ENCODE measurements at places on chromosomes 12 and 14.
A peak's percentile ranks its signal among the peaks of the same experiment; 100 is the strongest.

GRCh38 chr12:76864791-76865400, 13.9 kb downstream of the CSRP2 start:
- no peak for DNase-seq

DNA sequence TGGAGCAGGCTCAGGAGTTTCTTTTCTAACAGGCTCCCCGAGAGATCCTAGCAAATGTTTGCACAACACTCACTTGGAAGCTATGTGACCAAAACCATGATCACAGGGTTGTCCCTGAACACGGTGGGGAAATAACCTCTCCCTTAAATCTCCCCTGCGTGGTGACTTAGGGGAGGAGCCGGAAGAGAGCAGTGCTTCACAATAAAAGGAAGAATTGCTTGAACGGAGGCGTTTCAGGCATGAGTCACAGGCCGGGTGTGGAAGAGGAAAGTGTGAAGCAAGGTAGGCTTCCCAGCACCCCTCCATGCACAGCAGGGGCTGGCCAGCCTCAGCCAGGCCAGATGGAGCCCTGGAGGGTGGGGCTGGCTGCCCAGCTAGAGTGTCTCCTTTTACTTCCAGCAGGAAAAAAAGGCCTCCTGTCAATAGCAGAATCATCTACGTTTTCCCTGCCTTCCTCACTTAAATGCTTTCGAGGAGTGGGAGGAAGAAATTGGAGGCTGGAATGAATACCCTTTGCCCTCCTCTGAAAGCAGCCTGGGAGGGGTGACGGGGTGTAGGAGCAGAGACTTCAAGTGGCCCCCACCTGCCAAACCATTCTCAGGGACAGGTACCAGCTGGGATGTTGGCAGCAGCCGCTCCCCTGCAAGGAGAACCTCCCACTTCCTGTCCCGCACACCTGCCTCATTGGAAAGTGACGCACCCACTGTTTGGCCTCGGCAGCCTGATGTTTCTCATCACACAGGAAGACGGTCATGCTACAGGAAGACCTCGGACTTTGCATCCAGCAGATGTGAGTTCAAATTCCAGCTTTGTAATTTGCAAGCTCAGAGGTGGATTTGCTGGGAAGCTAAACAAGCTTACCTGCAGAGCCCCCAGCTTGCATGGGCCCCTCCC, 30.1 kb upstream of the PPP2R5C start:
- peak; percentile 90 for DNase-seq

DNA sequence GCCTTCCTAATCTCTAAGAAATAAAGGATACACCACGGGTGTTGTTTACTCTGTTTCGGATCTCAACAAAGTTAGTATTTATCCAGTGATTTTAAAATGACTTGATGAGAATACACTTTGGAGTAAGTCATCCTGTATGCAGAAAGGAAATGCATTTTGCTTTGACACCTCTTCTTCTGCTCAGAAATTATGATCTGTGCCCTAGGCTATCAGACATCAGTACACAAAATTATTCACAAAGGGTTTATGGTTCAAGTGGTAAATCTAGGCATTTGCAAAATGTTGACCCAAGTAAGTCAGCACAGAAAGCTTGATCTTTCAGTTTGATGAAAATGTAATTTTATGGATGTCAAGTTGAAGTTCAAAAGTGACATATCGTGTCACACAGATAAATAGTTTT, 248.5 kb downstream of the ATP23 start:
- no peak for DNase-seq

- no peak for DNase-seq
These were observed 97.0 kb upstream of the BCAT1 start for GRCh38 chr12:25045869-25046268.

- DNase-seq, result no peak
These were observed 21.4 kb upstream of the C12orf42 start for GRCh38 chr12:103517161-103517560.

GRCh38 chr14:83568141-83568540, 1961.8 kb upstream of the FLRT2 start:
- no peak for DNase-seq

- no peak for DNase-seq
These were observed 3.6 kb downstream of the LRRC74A start for GRCh38 chr14:76829650-76830421.

DNA sequence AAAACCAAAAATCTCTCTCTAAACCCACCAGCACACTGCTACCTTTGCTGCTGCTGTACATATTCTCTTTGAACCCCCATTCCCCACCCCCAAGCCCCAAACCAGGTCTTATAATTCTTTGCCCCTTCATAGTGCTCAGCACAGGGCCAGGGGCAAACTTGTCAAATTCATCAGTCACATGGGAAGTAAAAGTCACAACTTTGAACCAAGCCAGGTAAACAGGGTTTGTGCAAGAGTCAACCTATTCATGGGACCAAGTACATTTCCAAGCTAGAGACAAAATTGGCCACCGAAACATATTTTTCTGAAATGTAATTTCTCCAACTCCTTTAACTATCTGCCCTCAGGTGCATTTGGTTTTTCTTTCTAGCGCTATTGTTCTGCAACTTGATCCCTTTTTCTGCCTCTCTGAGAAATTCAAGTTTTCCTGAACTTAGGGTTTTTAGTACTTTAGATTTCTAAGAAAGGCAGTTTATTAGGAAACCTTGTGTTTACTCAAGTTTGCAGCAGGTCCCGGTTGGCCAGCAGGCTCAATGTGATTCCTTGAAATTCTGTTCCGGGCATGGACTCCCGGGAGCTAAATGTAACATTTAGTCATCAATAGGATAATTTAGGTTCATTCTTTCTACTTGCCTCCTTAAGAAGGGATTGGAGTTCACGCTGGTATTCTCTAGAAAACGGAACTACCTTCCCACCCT, 230.5 kb downstream of the EFCAB11 start:
- DNase-seq, result no peak

- no peak for DNase-seq
These were observed 232.9 kb upstream of the CRY1 start for GRCh38 chr12:107326237-107326636.

DNA sequence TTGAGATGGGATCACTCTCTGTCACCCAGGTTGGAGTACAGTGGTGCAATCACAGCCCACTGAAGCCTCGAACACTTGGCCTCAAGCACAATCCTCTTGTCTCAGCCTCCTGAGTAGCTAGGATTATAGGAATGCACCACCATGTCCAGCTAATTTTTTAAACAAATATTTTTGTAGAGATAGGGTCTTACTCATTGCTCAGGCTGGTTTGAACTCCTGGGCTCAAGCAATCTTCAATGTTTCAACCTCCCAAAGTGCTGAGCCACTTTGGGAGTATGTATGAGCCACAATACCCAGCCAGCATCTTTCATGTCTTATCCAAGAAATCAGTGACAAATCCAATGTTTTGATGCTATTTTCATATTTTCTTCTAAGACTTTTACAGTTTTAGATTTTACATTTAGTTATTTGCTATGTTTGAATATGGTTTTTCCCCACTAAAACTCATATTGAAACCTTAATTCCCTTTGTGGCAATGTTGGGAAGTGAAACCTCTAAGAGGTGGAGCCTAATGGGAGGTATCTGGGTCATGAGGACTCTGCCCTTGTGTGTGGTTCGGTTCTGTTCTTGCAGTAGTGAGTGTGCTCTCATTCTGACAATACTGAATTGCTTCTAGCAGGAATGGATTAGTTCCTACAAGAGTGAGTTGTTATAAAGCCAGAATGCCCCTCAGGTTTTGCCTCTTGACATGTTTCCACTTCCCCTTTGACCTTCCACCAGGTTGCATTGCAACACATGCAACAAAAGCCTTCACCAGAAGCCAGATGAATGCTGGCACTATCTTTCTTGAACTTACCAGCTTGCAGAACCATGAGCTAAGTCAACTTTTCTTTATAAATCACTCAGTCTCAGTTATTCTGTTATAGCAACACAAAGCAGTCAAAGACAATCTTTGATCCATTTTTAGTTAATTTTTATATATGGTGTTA, 80.8 kb upstream of the AMIGO2 start:
- no peak for DNase-seq

- no peak for DNase-seq
These were observed 263.2 kb upstream of the ATP2B1 start for GRCh38 chr12:89971880-89972279.

GRCh38 chr14:29722831-29723230, 204.8 kb downstream of the PRKD1 start:
- no peak for DNase-seq

- DNase-seq, result peak; percentile 76
These were observed 18.8 kb upstream of the FLVCR2 start for GRCh38 chr14:75559451-75560222.

DNA sequence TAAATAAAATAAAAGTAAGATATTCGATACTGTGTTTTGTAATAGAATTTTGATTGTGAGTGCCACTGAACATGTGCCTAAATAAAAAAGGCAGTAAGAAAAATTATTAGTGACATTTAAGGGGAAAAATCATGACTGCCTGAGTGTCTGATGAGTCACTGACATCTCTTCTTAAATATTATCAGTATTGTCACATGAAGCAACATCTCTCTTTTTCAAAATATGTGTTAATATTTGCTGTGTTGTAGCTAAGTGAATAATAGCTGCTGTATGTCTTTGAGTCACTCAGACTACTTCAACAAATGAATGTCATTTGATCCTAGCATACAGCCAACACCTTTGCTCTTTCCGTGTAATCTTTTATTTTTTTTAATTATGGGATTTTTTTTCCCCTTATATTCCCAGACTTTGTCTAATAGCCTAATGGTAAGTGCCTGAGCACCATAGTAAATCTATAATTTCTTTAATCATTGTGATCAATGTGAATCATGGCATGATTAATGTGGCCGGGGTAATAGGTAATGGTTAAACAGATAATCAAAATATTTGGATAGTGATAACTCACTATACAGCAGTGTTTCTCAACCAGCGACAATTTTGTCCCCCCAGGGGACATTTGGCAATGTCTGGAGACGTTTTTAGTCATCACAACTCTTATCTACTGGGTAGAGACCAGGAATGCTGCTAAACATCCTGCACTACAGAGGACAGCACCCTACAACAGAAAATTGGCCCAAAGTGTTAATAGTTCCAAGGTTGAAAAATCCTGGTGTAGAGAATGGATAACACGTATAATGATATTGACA, 11.7 kb upstream of the OTX2 start:
- no peak for DNase-seq

DNA sequence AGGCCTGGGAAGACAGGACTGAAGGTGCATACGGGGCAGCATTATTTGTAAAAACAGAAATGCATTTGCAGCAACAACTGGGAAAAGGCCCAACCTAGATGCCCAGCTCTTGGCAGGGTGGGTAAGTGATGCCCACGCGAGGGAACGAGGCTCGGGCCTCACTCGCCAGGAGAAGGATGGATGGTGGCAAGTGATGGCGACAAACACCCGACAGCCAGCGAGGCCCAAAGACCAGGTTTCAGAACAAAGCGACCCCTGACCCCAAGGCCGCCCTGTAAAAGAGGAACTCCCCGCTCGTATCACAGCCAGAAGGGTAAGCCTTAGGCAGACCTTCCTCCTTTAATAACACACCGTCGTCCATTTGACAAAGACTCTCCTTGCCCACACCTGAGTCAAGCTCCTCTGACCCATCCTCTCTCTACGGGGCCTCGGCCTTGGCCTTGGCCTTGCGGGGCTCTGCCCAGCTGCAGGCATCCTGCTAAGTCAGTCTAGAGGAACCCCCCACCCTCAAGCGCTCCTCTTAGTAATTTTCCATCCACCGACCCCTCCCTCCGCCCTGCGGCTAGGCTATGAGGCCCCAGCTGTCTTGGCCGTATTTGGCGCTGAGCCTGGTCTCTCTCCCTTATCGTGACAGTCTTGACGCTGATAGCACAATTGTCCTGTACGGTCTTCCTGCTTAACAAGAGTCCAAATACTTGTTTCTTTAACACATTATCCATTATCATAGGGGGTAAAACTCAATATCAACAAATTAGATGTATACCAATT, 80.2 kb downstream of the NCOR2 start:
- DNase-seq, result no peak

DNA sequence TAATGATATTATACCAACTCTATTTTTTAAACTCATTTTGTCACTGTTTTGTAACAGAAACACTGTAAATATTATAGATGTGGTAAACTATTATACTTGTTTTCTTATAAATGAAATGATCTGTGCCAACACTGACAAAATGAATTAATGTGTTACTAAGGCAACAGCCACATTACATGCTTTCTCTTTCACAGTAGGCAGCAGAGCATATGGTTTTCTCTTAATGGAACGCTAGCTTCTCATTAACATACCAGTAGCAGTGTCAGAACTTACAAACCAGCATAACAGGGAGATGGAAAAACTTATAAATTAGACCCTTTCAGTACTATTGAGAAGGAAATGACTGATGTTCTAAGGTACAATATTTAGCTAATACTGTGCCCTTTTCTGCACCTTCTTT, 398.8 kb downstream of the PRKD1 start:
- DNase-seq, result no peak

DNA sequence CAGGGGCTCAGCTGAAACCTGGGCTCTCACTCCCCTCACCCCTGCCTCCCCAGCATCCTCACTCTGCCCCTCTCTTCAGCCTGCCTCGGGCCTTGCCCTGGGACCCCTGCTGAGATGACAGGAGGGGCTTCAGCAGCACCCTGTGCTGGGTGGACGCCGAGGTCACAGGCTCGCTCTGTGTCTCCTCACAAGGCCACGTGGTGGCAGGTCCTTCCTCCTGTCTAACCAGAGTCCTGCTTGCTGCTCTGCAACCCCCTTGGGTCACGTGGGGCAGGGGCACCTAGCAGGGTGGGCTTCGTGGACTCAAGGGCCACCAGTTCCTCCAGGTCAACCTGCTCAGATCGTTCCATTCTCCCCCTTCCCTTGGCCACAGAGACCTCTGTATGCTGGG, 90.4 kb downstream of the TMEM121 start:
- no peak for DNase-seq

DNA sequence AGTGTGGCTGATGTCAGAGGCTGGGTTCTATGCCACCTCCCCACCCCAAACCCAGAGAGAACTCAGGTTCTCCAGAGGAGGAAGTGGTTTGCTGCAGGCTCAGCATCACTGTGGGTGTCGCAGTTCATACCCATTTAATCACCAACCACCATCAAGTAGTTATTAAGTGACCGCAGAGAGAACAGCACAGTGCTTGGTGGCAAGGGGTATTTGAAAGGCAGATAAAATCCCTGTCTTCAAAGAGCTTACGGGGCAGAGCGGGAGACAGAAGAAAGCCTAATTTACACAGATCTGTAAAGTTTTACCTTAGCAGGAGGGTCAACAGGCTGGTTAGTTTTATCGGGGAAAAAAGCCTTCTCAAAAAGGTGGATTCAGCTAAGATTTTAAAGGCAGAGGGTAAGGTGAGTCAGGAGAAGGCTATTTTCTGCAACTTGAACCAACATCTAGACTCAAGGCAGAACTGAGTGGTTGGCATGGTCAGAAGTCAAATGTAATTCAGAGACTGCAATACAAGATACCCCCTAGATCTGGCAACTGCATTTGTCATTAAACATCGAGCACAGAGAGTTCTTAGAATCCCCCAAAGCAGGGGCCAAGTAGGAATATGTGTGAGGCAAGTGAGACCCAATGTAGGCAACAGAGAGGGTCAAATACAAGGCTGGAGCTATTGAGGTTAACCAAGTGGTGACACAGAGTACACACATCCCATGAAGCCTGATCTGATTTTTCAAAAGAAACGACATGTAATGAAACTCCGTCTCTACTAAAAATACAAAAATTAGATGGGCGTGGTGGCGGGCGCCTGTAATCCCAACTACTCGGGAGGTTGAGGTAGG, 13.2 kb downstream of the PXN start:
- DNase-seq, result peak; percentile 74

All from activated T-cell treated with anti-CD3 and anti-CD28 coated beads, Interleukin-2, amount 50 U/mL, for 72 hours (primary cell).